ENCODE measurements at places on chromosomes 4 and X.

DNA sequence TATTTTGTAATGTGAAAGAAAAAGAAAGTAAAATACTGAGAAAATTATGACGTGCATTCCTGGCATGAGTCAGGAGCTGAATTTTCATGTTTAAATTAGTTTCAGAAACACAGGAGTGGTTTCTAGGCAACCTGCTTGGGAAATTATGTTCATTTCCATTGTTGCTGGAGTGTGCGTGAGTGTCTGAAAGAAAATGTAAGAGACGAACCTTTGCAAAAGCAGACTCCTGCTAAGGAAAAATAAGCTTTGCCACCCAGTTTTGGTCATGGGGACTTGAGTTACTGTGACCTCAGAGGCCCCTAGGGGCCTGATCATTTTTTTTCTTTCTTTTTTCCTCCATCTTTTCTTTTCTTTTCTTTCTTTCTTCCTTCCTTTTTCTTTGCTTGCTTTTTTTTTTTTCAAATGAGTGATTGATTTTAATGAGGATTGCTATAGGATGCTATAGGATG, 18.8 kb upstream of the CHRNA9 start:
- no peak for DNase-seq

DNA sequence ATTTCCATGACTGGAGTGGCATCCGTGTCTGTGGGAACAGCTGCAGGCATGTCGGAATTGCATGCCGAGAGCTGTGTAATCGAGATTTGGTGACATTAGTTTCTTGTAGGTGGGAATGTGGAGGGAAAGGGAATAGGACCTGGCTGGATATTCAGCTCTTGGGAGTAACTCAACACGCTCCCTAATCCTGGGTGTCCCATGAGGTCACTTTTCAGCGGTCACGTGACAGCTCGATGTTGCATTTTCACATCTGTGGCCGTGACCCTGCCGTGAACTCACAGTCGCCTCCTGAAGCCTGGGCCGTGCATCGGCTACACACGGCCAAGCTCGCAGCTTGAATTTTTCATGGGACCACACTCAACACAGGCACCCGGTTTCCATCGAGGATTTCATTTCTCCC, 25.8 kb upstream of the PSAPL1 start:
- DNase-seq, result no peak

DNA sequence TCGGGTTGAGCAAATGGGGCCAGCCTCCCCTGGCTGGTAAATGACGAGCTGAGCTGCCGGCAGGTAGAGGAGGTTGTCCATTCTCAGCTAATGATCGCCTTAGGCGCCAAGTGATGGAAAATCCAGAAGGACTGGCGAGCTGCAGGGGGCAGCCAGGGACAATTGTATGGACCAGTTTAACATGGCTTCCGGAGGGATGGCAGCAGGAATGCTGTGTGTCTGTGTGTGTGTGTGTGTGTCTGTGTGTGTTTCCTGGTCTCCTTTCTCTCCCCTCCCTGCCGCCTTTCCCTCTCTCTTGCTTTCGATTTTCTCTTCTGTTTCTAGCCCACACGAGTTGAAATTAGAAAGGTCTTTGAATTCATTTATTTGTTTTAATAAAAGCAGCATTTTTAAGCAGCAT, 45.2 kb upstream of the BCOR start:
- DNase-seq, result no peak

GRCh38 chr4:71184195-71184781, 154.5 kb upstream of the SLC4A4 start:
- DNase-seq, result peak; percentile 16

DNA sequence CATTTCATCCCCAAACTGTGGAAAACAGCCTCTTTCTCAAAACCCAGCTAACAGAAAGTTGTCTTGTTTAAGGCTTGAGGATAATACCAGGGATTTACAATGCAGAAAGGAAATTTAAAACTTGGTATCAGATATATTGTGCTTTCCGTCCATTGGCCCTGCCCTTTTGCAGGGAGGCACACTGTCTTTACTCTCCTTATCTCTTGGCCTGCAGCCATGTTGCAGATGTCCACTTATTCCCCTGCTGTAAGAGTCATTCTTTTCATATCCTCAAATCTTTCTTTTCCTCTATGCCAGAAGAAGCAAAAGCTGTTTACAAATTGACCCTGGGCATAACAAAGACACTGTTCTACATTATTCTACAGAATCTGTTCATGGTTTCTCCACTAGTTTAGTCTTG, 75.6 kb upstream of the DYNLT3 start:
- DNase-seq, result no peak

DNA sequence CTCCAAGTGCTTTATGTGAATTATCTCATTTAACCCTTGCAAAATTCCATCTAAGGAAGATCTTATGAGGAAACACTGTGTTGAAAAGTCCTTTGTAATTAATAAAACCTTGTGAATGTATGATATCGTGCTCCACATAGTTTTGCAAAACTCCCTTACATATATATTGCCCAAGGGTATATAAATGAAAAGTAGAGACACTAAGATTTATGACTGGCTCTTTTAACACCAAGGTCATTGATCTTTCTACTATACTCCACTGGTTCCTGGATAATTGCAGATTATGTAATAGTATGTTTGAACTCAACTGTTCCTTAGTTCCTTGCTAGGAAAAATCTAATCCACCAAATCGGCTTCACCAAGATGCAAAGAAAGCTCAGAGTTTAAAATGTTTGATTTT, 48.0 kb upstream of the TMEM33 start:
- DNase-seq, result no peak

DNA sequence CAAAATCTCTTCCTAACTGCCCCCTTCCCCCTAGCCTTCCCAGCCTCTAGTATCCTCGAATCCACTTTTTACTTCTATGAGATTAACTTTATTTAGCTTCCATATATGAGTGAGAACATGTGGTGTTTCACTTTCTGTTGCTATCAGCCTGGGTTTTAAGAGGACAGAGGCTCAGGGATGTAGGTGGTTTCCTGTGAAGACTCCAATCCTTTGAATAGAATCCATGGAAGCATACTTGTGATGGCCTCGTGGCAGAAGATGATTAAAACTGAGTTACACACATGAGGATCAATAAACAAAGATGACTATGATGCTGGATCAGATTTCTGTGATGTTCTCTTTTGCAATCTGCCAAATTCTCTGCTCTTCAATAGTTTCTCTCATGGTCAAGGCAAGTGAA, 29.8 kb downstream of the CD99L2 start:
- no peak for DNase-seq

- DNase-seq, result no peak
Measured at GRCh38 chr4:16692961-16693506, 205.4 kb downstream of the LDB2 start.

DNA sequence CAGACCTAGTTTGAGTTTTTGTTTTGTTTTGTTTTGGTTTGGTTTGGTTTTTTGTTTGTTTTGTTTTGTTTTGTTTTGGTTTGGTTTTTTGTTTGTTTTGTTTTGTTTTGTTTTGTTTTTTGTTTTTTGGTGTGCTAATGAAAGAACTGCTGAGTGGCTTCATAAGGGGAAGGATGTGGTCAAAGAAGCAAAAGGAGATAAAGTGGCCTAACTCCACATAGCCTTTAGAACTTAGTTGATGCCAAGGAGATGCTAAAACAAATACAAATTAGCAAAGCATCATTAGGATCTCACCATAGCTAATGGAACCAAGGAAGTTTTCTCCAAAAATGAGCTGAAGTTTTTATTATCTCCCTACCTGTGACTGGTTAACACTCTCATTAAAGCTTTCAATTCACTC, 44.6 kb upstream of the TMEM164 start:
- no peak for DNase-seq

- DNase-seq, result no peak
Measured at GRCh38 chr4:42008011-42008786, 17.9 kb downstream of the SLC30A9 start.

DNA sequence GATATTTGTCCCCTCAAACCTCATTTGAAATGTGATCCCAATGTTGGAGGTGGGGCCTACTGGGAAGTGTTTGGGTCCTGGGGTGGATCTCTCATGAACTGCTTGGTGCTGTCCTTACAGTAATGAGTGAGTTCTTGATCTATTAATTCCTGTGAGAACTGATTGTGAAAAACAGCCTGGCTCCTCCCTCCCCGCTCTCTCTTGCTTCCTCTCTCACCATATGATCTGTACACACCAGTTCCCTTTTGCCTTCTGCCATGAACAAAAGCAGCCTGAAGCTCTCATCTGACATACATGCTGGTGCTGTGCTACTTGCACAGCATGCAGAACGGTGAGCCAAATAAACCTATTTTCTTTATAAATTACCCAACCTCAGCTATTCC, 11.2 kb upstream of the YIPF7 start:
- no peak for DNase-seq

- no peak for DNase-seq
Measured at GRCh38 chr4:148716431-148717052, 274.3 kb upstream of the NR3C2 start.

- no peak for DNase-seq
Measured at GRCh38 chr4:45776146-45776545, 347.7 kb downstream of the GABRG1 start.

DNA sequence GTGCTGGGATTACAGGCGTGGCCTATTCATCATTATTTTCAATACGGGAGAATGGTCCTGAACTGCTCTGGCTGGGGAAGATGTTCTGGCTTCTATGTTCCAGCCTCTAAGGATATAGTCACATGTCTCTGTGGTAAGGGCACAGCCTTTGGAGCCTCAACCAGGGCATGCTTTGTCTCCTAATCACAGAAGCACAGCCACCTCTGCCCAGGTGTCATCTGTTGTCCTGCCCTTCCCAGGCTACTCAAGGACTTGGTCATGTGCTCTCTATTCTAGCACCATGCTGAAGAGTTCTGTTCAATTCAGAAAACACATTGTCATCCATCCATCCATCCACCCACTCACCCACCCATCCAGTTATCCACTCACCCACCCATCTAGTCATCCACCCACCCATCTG, 29.5 kb downstream of the ASMTL start:
- no peak for DNase-seq

DNA sequence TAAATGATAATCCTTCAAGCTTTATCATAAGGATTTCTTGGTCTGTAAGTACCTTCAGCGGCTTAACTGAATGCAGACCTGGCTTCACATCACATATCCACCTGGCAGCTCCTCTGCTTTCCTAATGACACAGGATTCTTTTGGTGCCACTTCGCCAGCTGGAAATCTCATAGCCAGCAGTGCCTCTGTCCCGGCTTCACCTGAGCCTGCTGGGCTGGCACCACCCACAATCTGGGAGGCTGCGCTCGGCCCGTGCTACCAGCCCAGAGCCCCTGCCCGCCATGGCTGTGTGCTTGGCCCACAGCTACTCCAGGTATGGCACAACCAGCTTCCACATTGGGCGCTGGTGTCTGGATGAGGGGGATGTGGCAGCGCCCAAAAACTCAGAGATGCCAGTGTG, 37.4 kb downstream of the SPRY1 start:
- DNase-seq, result no peak

GRCh38 chr4:155724731-155725130, 34.1 kb upstream of the GUCY1B1 start:
- DNase-seq, result no peak

GRCh38 chr4:2870082-2870481, 26.4 kb downstream of the ADD1 start:
- DNase-seq, result no peak

- no peak for DNase-seq
Measured at GRCh38 chr4:25535701-25536473, 119.8 kb upstream of the SLC34A2 start.

GRCh38 chr4:101334963-101335572, 12.3 kb downstream of the PPP3CA start:
- peak; percentile 51 for DNase-seq

- no peak for DNase-seq
Measured at GRCh38 chrX:100381619-100382018, 28.5 kb downstream of the PCDH19 start.

DNA sequence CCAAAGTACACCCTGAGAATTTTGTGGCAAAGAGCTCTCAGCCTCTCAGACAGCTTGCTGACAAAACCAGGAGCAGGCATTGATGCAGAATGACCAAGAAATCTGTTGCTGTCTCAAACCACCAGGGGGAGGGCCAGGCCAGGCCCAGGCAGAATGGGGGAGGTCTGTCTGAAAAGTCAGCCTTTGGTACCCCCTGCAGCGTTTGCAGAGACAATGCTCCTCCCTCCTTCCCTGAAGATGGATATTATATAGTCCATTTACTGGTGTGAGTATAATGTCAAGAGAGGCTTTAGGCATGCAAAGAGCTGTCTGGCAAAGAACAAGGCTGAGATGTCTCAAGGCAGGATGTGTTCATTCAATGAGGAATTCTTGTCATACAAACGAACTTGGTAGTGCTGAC, 52.9 kb upstream of the TRPC5OS start:
- DNase-seq, result no peak

- DNase-seq, result no peak
Measured at GRCh38 chr4:16588651-16589050, 309.8 kb downstream of the LDB2 start.

- DNase-seq, result no peak
Measured at GRCh38 chr4:151603377-151603776, 157.4 kb downstream of the GATB start.
